ENCODE measurements at places on chromosomes 3 and 15. TPM values are rescaled to one million over a fixed set of nuclear protein-coding genes. Genes with fewer than 3 reads are reported as not detected.

LMCD1 gene
- polyA plus RNA-seq: 416 TPM

TBC1D23 gene
- 19.5 TPM for polyA plus RNA-seq

FAM43A gene
- polyA plus RNA-seq: 1.4 TPM

DUOXA1 gene
- polyA plus RNA-seq: 0.43 TPM

HDGFL3 gene
- polyA plus RNA-seq: 68.1 TPM

DNASE1L3 gene
- polyA plus RNA-seq: 7.0 TPM

CFAP92 gene
- not detected for polyA plus RNA-seq

TRH gene
- not detected for polyA plus RNA-seq

MYO5C gene
- polyA plus RNA-seq: 0.08 TPM

PLSCR5 gene
- not detected for polyA plus RNA-seq

MST1 gene
- 4.5 TPM for polyA plus RNA-seq

ZBTB20 gene
- polyA plus RNA-seq: 3.8 TPM

PLIN1 gene
- 2.3 TPM for polyA plus RNA-seq

ASB14 gene
- not detected for polyA plus RNA-seq

SERP1 gene
- polyA plus RNA-seq: 71.9 TPM

GNAT1 gene
- polyA plus RNA-seq: not detected

DCLK3 gene
- polyA plus RNA-seq: 0.13 TPM

IGSF11 gene
- 0.05 TPM for polyA plus RNA-seq

CYP8B1 gene
- 0.10 TPM for polyA plus RNA-seq

ATP13A4 gene
- not detected for polyA plus RNA-seq

PLA2G4F gene
- polyA plus RNA-seq: 1.5 TPM

TIMP4 gene
- polyA plus RNA-seq: 32.3 TPM

DPPA2 gene
- polyA plus RNA-seq: not detected

SLC28A2 gene
- polyA plus RNA-seq: 2.0 TPM

SMAD6 gene
- polyA plus RNA-seq: 14.3 TPM

ACAN gene
- polyA plus RNA-seq: 12.9 TPM

SH2D7 gene
- not detected for polyA plus RNA-seq

FAM3D gene
- polyA plus RNA-seq: 0.54 TPM

SLC7A14 gene
- not detected for polyA plus RNA-seq

CADPS gene
- 0.13 TPM for polyA plus RNA-seq
